ENCODE measurements at places on chromosomes 16 and 17.

DNA sequence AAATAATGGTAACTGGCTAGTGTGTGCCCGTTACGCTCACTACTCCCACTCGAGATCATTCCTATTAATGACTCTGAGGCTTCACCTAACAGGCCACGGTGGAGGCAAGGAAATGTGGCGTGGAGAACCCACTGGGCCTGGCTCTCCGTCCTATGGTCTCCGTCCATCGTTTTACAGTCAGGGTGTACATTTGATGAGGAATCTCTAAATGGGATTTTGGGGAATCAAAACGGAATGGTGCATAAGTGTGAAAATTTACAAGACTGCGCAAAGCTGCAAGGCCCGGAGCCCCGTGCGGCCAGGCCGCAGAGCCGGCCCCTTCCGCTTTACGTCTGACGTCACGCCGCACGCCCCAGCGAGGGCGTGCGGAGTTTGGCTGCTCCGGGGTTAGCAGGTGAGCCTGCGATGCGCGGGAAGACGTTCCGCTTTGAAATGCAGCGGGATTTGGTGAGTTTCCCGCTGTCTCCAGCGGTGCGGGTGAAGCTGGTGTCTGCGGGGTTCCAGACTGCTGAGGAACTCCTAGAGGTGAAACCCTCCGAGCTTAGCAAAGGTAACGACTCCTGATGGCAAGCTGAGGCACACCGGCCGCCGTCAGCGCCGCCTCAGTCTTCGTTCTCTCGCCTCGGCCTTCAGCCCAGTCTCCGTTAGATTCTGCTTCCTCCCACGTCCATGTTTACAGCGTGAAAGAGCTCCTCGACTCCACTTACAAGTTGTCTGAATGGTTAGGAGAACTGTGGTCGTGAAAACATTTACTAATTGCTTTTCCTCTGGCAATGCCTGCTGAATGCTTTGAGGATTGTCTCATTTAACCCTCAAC lies at the start of gene RAD51C:
Gene RAD51C (plus strand): TSS at position 364 of the 817 bp plus-strand sequence. CDS start 42 bp downstream, at position 406.
- H3K27ac ChIP-seq: peak within 1 kb of the TSS; percentile 88
- peaks cover 12% of the 10 kb centered on the region for H3K36me3 ChIP-seq
- H3K4me3 ChIP-seq: peak within 1 kb of the TSS; percentile 86
- H3K27me3 ChIP-seq: no peaks in the 10 kb centered on the region
- H3K4me1 ChIP-seq: no peaks in the 10 kb centered on the region
- peak; percentile 78 for DNase-seq

DNA sequence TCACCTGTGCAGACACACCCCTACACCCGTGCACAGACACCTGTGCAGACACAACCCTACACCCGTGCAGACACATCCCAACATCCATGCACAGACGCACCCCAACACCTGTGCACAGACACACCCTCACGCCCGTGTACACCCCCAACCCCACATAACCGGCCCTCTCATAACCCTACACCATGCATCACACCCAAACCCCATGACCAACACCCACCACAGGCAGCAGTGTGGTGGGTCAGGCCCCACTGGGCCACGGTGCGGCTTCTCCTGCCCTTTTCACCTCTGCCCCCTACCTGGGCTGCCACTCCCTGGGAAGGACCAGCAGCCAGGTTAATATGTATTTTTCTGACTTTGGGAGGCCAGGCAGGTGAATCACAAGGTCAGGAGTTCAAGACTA lies 4.2 kb upstream of the SLC16A3 start:
- no peak overlapping the region for H3K27ac ChIP-seq
- H3K4me3 ChIP-seq: no peak overlapping the region
- H3K36me3 ChIP-seq: peaks cover 25% of the 10 kb centered on the region
- no peak for DNase-seq
- H3K4me1 ChIP-seq: peaks cover 8% of the 10 kb centered on the region
- H3K27me3 ChIP-seq: no peaks in the 10 kb centered on the region

DNA sequence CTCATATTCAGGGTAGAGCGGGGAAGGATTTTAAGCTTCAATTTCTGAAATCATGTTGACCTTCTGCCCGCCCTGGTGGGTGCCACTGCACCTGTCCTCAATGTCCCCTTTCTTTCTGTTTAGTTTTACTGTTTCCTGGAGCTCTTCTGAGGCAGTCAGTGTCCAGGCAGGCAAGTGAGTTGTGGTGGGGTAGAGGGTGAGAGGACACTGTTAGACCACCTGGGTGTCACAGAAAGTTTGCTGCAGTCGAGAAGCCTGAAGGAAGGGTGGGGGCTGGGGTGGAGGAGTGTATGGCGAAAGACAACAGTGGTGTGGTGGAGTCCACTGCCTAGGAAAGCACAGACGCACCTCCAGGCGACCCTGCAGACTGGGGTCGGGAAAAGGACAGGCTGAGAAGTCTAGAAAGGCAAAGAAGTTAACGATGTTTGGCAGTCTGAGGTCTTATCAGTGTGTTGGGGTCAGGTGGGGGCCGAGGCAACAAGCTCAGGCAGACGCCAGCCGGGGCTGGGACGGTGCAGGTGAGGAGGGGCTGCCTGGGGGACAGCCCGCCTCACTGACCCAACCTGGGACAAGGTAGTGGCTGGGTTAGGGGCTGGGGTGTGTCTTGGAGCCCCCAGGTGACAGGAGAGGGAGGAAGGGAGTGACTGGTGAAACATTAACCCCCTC lies 23.3 kb upstream of the HOXB13 start:
- no peak overlapping the region for H3K4me3 ChIP-seq
- H3K36me3 ChIP-seq: no peaks in the 10 kb centered on the region
- H3K27me3 ChIP-seq: peaks cover 96% of the 10 kb centered on the region
- H3K27ac ChIP-seq: no peak overlapping the region
- no peak for DNase-seq

- no peaks in the 10 kb centered on the region for H3K36me3 ChIP-seq
- no peak overlapping the region for H3K27ac ChIP-seq
- no peak for DNase-seq
- peaks cover 13% of the 10 kb centered on the region for H3K27me3 ChIP-seq
- peaks cover 14% of the 10 kb centered on the region for H3K4me1 ChIP-seq
These were observed 11.0 kb downstream of the C1QTNF1 start for GRCh38 chr17:79034931-79035485.

DNA sequence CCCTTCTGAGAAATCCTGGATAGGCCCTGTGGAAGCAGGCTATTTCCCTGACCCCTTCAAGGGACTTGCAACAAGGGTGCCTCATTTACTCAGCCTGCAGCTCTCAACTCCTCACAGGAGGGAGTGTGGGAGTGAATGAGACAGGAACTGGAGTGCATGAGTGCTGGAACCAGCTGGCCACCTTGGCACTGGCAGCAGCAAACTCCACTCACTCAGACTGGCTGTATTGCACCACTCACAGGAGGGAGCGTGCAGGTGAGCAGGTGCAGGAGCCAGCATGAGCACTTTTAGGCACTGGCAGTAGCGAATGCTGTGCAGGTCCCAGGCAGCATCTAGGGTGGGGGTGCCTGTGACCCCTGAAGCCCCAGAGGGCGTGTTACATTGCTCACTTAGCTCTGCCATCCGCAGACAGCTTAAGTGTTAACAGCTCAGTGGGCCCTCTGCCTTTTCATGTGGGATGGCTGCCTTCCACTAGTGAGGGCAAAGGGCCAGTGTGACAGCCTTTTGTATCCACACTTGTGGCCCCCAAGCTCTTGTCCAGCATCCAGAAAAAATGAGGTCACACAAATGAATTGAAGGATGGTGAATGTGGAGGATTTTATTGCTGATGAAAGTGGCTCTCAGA lies 11.0 kb upstream of the ZNHIT3 start:
- no peak overlapping the region for H3K27ac ChIP-seq
- peaks cover 100% of the 10 kb centered on the region for H3K27me3 ChIP-seq
- no peak for DNase-seq
- no peaks in the 10 kb centered on the region for H3K4me1 ChIP-seq

DNA sequence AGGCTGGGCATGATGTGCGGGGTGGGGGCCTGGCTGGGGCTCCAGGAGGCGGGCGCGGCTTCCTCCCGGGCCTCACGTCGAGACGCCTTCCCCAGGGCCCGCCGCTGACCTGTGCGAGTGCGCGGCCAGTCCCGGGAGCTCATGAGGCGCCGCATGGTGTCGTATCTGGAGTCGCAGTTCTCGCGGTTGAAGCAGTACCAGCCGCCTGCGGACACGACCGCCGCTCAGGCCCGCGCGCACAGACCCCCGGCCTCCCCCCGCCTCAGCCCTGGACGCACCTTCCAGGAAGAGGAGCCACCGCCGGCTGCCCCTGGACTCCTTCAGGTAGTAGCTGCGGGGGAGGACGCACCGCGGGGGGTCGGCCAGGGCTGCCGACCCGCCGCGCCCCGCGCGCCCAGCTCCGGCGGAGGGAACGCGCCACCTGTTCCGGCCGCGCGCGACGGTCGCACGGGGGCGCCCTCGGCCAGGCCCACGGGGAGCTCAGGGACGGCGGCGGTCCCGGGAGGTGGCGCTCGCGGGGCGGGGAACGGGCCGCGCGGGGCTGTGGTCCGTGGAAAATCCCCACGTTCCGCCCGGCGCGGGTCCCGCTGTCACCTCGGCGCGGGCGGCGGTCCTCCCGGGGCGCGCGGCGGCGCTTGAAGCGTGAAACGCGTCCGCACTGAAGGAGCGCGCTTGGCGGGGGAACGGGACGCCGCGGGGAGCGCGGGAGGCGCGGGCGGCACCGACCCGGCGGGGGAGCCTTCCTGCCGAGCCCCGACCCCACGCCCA lies 1.4 kb downstream of the NOTUM start:
- no peaks in the 10 kb centered on the region for H3K4me1 ChIP-seq
- peak; percentile 76 for DNase-seq
- no peak overlapping the region for H3K27ac ChIP-seq
- peaks cover 6% of the 10 kb centered on the region for H3K36me3 ChIP-seq
- peak overlapping the region; percentile 24 for H3K4me3 ChIP-seq

DNA sequence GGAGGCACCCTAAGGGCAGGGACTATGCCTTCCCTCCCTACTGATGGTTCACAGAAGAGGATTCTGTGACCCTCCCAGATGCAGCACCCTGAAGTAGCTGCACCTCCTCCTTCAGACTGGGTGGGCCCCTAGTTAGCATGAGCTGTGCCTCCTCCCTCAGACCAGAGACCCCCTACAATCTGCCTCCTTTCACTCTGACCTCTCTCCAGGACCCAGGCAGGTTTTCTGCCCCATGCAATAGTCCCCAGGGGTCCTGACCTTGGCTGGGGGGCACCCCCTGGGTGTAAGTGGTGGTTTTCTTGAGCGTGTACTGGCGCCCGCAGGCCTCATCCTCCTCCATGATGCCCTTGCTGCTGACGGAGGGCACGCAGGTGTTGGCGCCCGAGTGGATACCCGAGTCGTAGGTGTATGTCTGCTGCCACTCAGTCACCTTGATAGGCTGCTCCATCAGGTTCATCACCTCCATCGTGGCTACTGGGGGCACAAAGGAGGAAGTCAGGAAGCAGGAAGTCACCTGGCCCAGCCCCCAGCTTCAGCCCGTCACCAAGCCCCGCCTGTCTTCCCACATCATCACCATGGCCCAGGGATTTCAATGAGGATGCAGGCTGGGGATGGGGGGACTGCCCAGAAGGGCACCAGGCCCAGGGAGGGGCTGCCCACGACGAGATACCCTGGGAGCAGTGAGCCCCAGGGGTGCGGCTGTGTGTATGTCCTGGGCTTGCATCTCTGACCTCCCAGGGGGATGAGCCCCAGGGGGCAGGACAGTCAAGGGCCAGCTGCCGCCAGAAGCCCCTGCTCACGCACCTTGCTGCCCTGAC lies 14.9 kb downstream of the JUP start:
- H3K4me1 ChIP-seq: peaks cover 64% of the 10 kb centered on the region
- peak overlapping the region; percentile 87 for H3K27ac ChIP-seq
- peak overlapping the region; percentile 59 for H3K4me3 ChIP-seq
- H3K36me3 ChIP-seq: peaks cover 100% of the 10 kb centered on the region

DNA sequence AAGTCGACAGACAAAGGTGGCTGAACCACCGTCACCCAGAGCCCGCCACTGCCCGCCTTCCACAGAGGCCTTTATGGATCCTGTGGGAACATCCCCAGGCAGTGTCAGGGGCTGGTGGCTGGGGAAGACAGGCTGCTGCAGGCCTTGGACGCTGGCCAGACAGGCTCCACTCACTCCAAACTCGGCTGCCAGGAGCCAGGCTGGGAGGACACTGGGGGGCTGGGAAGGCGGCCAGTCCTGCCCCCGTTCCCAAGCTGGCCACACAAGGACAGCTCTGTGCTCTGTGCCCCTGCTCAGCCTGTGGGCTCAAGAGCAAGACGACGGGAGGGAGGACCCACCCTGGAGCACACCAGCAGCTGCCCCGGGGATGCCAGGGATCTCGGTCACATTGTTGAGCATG lies 7.6 kb upstream of the LCAT start:
- no peak overlapping the region for H3K27ac ChIP-seq
- no peak overlapping the region for H3K4me3 ChIP-seq
- peaks cover 44% of the 10 kb centered on the region for H3K36me3 ChIP-seq
- no peak for DNase-seq

DNA sequence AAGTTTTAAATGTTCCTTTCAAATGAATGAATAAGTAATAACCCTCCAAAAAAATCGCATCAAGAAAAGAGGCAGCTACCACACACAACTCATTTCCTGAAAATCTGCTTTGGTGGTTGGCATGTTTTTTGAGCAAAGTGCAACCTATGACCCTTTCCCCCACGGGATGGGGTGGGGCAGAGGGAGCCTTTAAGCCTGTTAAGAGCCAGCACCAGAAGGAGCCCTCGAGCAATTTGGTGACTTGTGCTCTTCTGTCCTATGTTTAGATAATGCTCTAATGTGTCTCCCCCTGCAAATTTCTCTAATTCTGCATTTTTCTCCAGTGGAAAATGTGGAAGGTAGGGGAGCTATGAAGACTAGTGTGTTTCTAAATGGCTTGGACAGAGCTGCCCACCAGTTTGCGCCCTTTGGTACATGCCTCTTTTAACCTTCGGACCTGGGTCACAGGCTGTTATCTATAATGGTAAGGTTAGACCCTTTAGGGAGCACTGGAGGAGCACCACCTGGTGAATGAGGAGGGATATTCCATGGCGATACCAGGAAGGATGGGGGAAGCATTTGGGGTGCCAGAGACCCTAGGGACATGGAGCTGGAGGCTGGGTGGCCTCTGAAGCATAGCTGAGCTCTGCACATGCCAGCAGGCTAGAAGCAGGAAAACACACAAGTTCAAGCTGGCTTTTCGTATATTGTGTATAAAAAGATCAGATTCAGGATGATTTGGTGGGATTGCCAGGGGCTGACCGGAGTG lies 1.6 kb downstream of the PYCARD start:
- H3K4me1 ChIP-seq: peaks cover 26% of the 10 kb centered on the region
- H3K36me3 ChIP-seq: peaks cover 66% of the 10 kb centered on the region
- peak; percentile 37 for DNase-seq
- H3K27me3 ChIP-seq: peaks cover 27% of the 10 kb centered on the region
- peak overlapping the region; percentile 84 for H3K4me3 ChIP-seq

- no peak for DNase-seq
- no peak overlapping the region for H3K4me3 ChIP-seq
- no peak overlapping the region for H3K27ac ChIP-seq
These were observed 30.0 kb downstream of the SDK2 start for GRCh38 chr17:73614256-73614655.
